ENCODE measurements at places on chromosomes 13 and 19. TPM values are rescaled to one million over a fixed set of nuclear protein-coding genes. Genes with fewer than 3 reads are reported as not detected.

The ZNF737 gene
- total RNA-seq, result 9.0 TPM

GRCh38 chr19:4522291-4523002 lies 4.2 kb upstream of the PLIN4 start:
- H3K4me3 ChIP-seq, result no peak overlapping the region
- H3K36me3 ChIP-seq, result no peaks in the 10 kb centered on the region
- H3K4me1 ChIP-seq, result no peaks in the 10 kb centered on the region
- no peak for DNase-seq
- H3K27me3 ChIP-seq, result peaks cover 5% of the 10 kb centered on the region

DNA sequence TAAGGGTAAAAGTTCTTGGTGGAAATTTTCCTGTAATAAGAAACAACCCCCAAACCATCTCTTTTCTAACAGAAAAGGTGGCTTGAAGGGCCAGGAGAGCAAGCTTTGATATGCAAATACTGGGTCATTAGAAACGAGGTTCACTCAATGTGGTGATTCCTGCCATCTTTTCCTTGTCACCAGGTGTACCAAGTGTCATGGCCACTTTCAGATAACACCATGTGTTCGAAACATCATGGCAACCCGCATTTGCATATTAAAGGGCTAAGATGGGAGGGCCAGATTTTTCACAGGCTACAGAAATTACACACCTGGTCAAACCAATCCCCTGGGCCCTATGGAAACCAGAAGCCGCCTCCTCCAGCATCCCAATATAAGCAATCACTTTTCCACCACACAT lies 15.3 kb downstream of the LGALS16 start:
- no peak for DNase-seq
- no peak overlapping the region for H3K27ac ChIP-seq
- peaks cover 28% of the 10 kb centered on the region for H3K4me1 ChIP-seq

DNA sequence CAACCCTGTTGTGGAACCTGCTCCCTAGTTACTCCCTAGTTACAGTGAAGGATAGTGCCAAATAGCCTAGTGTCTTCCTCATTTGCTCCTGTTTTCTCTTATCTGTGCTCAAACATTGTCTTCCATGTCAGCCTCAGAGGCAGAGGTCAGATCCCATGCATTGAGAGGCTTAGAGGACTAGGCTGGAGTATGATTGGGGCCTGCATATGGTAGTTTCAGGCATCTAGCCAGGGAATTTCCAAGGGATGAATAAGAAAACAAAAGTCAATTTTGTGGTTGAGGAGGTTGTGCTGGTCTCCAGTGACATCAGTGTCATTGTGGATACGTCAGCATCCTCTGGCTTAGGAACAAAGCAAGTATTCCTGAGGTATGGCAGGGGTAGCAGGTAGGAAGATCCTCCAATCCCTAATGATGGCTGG lies 9.4 kb downstream of the ZNF546 start:
- peaks cover 44% of the 10 kb centered on the region for H3K36me3 ChIP-seq
- no peaks in the 10 kb centered on the region for H3K27me3 ChIP-seq
- no peak overlapping the region for H3K4me3 ChIP-seq
- no peak for DNase-seq

- peaks cover 54% of the 10 kb centered on the region for H3K4me1 ChIP-seq
- peaks cover 2% of the 10 kb centered on the region for H3K27me3 ChIP-seq
- H3K27ac ChIP-seq, result peak within 1 kb of the TSS; percentile 88
These were observed at the start of gene ERCC1 for GRCh38 chr19:45423589-45424190. TSS of gene ERCC1 (minus strand) at chr19:45423917. CDS start at chr19:45423374, 543 bp downstream.

GRCh38 chr13:51935326-51936171 lies 73.8 kb downstream of the CCDC70 start:
- no peaks in the 10 kb centered on the region for H3K36me3 ChIP-seq
- no peak for DNase-seq
- no peak overlapping the region for H3K4me3 ChIP-seq
- H3K4me1 ChIP-seq, result peaks cover 8% of the 10 kb centered on the region

DNA sequence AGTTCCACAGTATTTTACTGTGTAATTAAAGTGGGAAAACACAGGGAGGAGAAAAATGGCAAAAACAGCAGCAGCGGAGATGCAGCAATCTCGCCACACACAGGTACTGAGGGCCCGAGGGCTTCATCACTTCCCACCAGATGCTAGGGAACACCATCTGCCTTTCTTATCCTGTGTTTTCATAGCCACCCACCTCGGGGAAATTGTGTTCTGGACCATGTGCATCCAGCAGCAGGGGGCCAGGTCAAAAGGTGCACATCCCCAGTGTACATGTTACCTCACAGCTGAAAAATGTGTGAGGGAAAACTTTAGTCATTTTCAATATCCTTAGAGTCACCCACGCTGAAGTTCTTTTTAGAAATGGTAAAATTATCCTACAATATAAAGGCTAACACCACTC lies 30.2 kb downstream of the PDCD5 start:
- peaks cover 33% of the 10 kb centered on the region for H3K36me3 ChIP-seq
- no peaks in the 10 kb centered on the region for H3K27me3 ChIP-seq
- no peak overlapping the region for H3K27ac ChIP-seq
- H3K4me1 ChIP-seq, result no peaks in the 10 kb centered on the region

- H3K36me3 ChIP-seq, result peaks cover 6% of the 10 kb centered on the region
- peaks cover 23% of the 10 kb centered on the region for H3K27me3 ChIP-seq
- no peak overlapping the region for H3K4me3 ChIP-seq
- peak; percentile 86 for DNase-seq
- peak overlapping the region; percentile 64 for H3K27ac ChIP-seq
- peaks cover 22% of the 10 kb centered on the region for H3K4me1 ChIP-seq
These were observed 18.5 kb upstream of the POP4 start for GRCh38 chr19:29587518-29587986.

DNA sequence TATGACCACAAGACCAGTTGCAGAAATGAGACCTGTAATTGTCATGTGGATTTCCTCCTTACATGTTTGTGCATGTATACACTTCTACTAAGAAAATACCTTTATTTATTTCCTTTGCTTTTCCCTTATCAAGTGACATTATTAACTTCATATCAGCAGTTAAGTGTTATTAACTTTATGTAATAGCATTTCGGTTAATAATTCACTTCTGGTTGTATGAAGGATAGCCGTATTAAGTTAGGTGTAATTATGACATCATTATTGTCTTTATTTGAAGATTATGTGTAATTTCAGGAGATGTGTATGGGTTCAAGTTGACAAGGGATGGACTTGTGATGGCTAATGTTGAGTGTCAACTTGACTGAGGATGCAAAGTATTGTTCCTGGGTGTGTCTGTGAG lies 881.2 kb upstream of the ATXN8OS start:
- H3K4me1 ChIP-seq, result no peaks in the 10 kb centered on the region
- no peak overlapping the region for H3K27ac ChIP-seq
- H3K36me3 ChIP-seq, result no peaks in the 10 kb centered on the region
- H3K27me3 ChIP-seq, result no peaks in the 10 kb centered on the region

DNA sequence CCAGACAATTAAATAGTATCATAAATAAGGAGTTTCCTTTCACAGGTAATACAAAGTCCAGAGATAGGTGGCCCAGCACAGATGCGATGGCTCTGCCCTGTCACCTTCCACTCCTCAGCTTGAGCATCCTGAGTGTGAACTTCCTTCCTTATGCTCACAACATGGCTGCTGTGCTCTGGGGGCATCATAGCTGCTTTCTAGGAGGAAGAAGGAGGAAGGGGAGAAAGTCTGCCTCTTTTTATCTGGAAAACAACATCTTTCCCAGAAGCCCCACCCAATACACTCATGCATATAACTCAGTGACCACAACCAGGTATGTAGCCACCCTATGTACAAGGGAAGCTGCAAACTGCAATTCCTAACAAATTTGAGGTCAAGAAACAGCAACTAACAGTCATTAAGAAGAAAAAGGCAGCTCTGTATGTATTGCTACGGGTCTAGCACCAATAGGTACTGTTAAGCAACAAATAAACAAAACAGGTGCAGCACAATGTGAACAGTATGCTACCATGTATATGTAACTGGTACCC lies 201.2 kb upstream of the UBL3 start:
- H3K27me3 ChIP-seq, result peaks cover 4% of the 10 kb centered on the region
- no peak overlapping the region for H3K4me3 ChIP-seq
- no peak overlapping the region for H3K27ac ChIP-seq
- peaks cover 13% of the 10 kb centered on the region for H3K4me1 ChIP-seq
- no peak for DNase-seq

GRCh38 chr13:111936267-111936925 lies 130.6 kb upstream of the SOX1 start:
- no peaks in the 10 kb centered on the region for H3K4me1 ChIP-seq
- no peak for DNase-seq
- no peak overlapping the region for H3K4me3 ChIP-seq
- peaks cover 15% of the 10 kb centered on the region for H3K27me3 ChIP-seq
- H3K36me3 ChIP-seq, result no peaks in the 10 kb centered on the region

The ZNF135 gene
- not detected for total RNA-seq

The GRIN3B gene
- total RNA-seq, result not detected

The HOMER3 gene
- total RNA-seq, result 0.77 TPM

Data from activated CD4-positive, alpha-beta memory T cell treated with anti-CD3 and anti-CD28 coated beads for 36 hours (primary cell).